Heart left ventricle (tissue), 16 donors: ENCODE measurements at places on chromosomes 7 and 10.

GRCh38 chr7:118511146-118511545, 286.6 kb downstream of the ANKRD7 start:
- H3K36me3 ChIP-seq, result no peaks in the 10 kb centered on the region
- no peaks in the 10 kb centered on the region for H3K27me3 ChIP-seq
- no peak for DNase-seq
- no peaks in the 10 kb centered on the region for H3K4me1 ChIP-seq
- H3K4me3 ChIP-seq, result no peak overlapping the region

GRCh38 chr10:111506266-111507034, 429.6 kb downstream of the ADRA2A start:
- H3K4me1 ChIP-seq, result no peaks in the 10 kb centered on the region
- no peak for DNase-seq
- no peak overlapping the region for H3K27ac ChIP-seq
- no peaks in the 10 kb centered on the region for H3K27me3 ChIP-seq
- no peaks in the 10 kb centered on the region for H3K36me3 ChIP-seq
- no peak overlapping the region for H3K4me3 ChIP-seq

DNA sequence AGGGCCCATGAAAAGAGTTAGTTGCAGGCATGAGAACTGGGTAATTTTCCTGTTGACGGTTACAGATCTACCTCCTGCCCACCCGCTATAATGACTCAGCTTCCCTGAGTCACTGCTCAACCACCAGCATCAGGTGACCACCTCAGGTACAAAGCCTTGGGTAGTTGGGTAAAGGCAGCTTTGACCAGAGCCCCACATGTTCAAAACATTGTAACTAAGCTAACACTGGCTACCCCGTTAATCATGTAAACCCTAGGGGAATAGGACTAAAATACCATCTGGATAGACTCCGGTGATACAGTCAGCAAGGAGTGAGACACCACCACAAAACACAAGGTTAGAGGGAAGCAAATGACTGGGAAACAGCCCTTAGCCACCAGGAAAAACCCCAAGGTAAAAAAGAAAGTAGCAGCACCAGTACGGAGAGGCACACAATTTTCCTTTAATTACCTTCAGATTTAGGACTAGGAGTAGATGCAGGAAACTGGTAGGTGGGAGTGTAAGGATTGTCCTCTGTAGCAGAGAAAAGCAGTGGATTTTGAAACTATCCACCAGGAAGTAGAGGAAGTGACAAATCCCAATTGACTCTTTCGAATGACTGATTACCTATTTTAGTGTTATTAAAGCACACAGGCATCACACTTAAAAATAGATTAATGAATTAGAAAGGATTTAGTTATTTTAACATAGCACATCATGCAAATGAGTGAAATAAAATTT, 103.5 kb upstream of the PDLIM1 start:
- no peak overlapping the region for H3K4me3 ChIP-seq
- no peak for DNase-seq
- H3K36me3 ChIP-seq, result peaks cover 92% of the 10 kb centered on the region

DNA sequence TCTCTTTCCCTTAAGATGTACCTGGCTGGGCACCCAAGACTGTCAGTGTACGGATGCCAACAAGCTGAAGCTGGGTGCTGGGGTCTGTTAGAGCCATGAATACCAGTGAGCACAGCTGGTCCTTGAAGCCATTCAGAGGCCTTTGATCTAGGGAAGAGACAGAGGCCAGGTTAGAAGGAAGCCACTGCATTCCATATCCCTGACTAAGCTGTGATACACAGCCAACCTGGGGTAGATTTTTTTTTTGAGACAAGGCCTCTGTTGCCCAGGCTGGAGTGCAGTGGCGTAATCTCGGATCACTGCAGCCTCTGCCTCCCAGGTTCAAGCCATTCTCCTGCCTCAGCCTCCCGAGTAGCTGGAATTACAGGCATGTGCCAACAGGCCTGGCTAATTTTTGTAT, 20.8 kb downstream of the ZDHHC16 start:
- no peak overlapping the region for H3K27ac ChIP-seq
- DNase-seq, result no peak
- no peaks in the 10 kb centered on the region for H3K27me3 ChIP-seq

DNA sequence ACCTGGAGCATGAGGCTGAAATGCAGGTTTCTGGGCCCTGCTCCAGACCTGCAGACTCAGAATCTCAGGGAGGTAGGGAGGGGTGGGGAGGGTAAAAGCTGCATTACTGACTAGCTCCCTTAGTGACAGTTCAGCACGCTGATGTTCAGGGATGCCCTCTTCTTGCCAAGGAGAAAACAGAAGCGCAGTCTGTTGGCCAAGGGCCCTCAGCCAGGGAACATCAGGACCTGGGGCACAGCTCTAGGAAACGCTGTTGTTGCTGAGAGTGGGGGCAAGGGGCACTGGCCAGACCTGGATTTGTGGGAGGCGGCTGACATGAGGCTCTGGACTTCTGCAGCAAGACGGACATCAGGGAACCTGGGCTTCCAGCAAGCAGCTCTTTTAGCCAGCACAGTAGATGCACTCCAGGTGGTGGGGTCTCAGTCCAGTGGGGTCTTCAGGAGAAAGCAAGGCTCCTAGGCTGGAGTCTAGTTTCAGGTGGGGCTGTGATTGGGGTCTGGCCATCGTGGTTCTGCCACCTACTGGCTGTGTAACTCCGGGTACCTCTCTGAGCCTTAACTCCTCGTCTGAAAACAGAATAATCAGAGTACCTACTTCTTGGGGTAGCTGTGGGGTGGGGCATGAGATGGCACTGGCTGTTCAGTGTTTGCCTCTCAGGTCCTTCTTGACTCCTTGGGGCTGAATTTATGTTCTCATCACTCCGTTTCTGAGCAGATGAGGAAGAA, 72.9 kb upstream of the PRLHR start:
- no peak overlapping the region for H3K4me3 ChIP-seq
- no peaks in the 10 kb centered on the region for H3K27me3 ChIP-seq
- H3K36me3 ChIP-seq, result no peaks in the 10 kb centered on the region

GRCh38 chr10:1670541-1671365, 66.6 kb downstream of the ADARB2 start:
- H3K4me1 ChIP-seq, result no peaks in the 10 kb centered on the region
- no peaks in the 10 kb centered on the region for H3K27me3 ChIP-seq
- no peaks in the 10 kb centered on the region for H3K36me3 ChIP-seq
- no peak for DNase-seq
- no peak overlapping the region for H3K4me3 ChIP-seq

- no peaks in the 10 kb centered on the region for H3K27me3 ChIP-seq
- no peaks in the 10 kb centered on the region for H3K36me3 ChIP-seq
- no peak overlapping the region for H3K4me3 ChIP-seq
- no peak overlapping the region for H3K27ac ChIP-seq
- no peaks in the 10 kb centered on the region for H3K4me1 ChIP-seq
These were observed 709.3 kb upstream of the AUTS2 start for GRCh38 chr7:68888971-68889385.

- H3K36me3 ChIP-seq, result no peaks in the 10 kb centered on the region
- H3K4me3 ChIP-seq, result no peak overlapping the region
- H3K27me3 ChIP-seq, result no peaks in the 10 kb centered on the region
- H3K27ac ChIP-seq, result no peak overlapping the region
- H3K4me1 ChIP-seq, result peaks cover 68% of the 10 kb centered on the region
- DNase-seq, result peak; percentile 6
These were observed 20.3 kb downstream of the INPP5A start for GRCh38 chr10:132557696-132558515.
